ENCODE measurements at places on chromosomes 3 and 15. TPM values are rescaled to one million over a fixed set of nuclear protein-coding genes. Genes with fewer than 3 reads are reported as not detected.

BBX gene
- 96.2 TPM for total RNA-seq

DNA sequence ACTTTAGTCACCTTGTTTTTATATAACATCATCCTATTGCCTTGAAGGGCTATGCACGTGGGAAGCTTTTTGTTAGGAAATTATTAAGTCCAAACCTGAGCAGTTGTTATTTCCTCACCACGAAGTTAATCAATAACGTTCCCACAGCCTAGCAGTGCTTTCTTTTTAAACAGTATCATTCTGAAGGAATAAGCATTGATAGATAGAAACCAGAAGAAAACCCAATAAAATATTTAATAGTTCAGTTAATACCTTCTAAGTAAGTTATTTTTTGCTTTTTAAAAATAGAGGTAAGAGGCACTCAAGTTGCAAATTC is 149.3 kb downstream of the KCNMB2 start:
- DNase-seq = no peak
- no peaks in the 10 kb centered on the region for H3K4me1 ChIP-seq
- H3K4me3 ChIP-seq = no peak overlapping the region
- no peaks in the 10 kb centered on the region for H3K27me3 ChIP-seq

DNA sequence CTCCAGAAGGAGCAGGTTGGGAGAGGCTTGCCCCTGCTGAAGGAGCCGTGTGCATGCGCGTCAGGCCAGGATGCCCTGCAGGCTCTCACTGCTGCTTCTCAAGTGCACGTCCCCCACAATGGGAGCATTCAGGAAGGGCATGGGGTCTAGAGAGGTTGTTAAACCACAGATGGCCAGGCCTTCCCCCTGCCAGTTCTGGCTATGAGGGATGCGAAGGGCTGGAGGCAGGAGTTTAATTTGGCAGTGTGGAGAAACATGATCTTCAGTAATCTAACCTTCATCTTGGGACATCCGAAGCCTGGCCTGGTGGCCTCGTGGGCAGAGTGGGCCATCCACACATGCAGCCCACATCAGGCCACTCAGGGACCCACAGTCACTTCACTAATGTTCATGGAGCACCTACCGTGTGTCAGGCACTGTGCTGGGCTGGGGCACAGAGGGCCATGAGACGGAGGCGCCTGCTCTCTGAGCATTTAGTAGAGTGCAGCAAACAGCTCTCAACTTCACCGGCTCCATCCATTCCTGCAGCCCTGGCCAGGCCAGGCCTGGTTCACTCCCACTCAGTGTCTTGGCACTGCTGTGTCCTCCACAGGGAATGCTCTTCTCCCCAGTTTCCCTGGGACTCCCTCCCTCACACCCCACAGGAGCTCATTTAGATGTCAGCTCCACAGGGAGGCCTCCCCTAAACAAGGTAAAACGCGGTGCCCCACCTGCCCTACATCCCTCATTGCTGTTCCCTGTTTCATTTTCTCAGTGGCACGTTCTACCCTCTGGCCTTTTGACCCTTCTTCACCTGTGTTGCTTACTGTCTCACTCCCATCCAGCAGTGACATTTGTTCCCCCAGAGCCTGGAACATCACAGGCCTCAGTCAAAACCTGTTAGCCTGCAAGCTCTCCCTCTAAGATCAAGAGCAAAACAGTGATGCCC is 4.0 kb downstream of the CFAP100 start:
- peaks cover 2% of the 10 kb centered on the region for H3K27me3 ChIP-seq
- no peak overlapping the region for H3K27ac ChIP-seq
- no peaks in the 10 kb centered on the region for H3K4me1 ChIP-seq
- H3K4me3 ChIP-seq = no peak overlapping the region
- H3K36me3 ChIP-seq = no peaks in the 10 kb centered on the region
- DNase-seq = no peak

DNA sequence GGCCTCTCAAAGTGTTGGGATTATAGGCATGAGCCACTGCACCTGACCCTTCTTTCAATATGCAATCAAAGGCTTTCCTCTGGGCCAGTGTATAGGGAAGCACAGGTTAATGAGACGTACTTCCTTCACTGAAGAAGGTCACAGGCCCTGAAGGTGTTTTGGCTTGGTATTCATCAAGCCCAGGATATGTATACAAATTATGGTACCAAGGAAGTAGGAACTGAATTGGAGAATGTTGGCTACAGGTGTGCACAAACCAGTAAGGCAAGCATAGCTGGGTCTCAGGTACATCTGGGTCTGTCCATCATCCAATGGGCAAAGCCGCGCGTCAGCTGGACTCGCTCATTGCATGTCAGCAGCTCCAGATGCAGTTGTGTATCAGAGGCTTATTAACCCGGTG is 237.9 kb downstream of the ADAMTS17 start:
- no peak overlapping the region for H3K27ac ChIP-seq
- no peaks in the 10 kb centered on the region for H3K36me3 ChIP-seq
- no peak for DNase-seq
- no peaks in the 10 kb centered on the region for H3K27me3 ChIP-seq

DNA sequence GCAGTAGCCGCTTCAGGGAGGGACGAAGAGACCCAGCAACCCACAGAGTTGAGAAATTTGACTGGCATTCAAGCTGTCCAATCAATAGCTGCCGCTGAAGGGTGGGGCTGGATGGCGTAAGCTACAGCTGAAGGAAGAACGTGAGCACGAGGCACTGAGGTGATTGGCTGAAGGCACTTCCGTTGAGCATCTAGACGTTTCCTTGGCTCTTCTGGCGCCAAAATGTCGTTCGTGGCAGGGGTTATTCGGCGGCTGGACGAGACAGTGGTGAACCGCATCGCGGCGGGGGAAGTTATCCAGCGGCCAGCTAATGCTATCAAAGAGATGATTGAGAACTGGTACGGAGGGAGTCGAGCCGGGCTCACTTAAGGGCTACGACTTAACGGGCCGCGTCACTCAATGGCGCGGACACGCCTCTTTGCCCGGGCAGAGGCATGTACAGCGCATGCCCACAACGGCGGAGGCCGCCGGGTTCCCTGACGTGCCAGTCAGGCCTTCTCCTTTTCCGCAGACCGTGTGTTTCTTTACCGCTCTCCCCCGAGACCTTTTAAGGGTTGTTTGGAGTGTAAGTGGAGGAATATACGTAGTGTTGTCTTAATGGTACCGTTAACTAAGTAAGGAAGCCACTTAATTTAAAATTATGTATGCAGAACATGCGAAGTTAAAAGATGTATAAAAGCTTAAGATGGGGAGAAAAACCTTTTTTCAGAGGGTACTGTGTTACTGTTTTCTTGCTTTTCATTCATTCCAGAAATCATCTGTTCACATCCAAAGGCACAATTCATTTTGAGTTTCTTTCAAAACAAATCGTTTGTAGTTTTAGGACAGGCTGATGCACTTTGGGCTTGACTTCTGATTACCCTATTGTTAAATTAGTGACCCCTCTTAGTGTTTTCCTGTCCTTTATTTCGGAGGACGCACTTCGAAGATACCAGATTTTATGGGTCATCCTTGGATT is at the start of gene MLH1:
TSS of gene MLH1 (plus strand) at position 193 of the 958 bp plus-strand sequence. CDS start at position 223, 30 bp downstream.
- peak within 1 kb of the TSS; percentile 99 for H3K27ac ChIP-seq
- DNase-seq = peak; percentile 100
- peaks cover 47% of the 10 kb centered on the region for H3K4me1 ChIP-seq
- H3K27me3 ChIP-seq = no peaks in the 10 kb centered on the region

- DNase-seq = peak; percentile 87
- peaks cover 28% of the 10 kb centered on the region for H3K4me1 ChIP-seq
- H3K4me3 ChIP-seq = peak overlapping the region; percentile 67
- H3K36me3 ChIP-seq = no peaks in the 10 kb centered on the region
Observed at GRCh38 chr3:42747581-42747980, 25.5 kb downstream of the CCDC13 start.

GRCh38 chr15:99911816-99912215 is 178.6 kb upstream of the LYSMD4 start:
- H3K4me1 ChIP-seq = no peaks in the 10 kb centered on the region
- H3K27ac ChIP-seq = no peak overlapping the region
- DNase-seq = no peak
- H3K27me3 ChIP-seq = no peaks in the 10 kb centered on the region
- H3K4me3 ChIP-seq = no peak overlapping the region
- H3K36me3 ChIP-seq = no peaks in the 10 kb centered on the region

- H3K27me3 ChIP-seq = peaks cover 65% of the 10 kb centered on the region
- peaks cover 20% of the 10 kb centered on the region for H3K4me1 ChIP-seq
- peak overlapping the region; percentile 57 for H3K4me3 ChIP-seq
- DNase-seq = peak; percentile 47
- H3K36me3 ChIP-seq = no peaks in the 10 kb centered on the region
- no peak overlapping the region for H3K27ac ChIP-seq
Observed at GRCh38 chr3:181700168-181701087, 11.3 kb upstream of the SOX2 start.
